Activated naive CD4-positive, alpha-beta T cell treated with anti-CD3 and anti-CD28 coated beads, Interleukin-2, amount 50 U/mL, for 16 hours (primary cell): ENCODE measurements at places on chromosomes 2 and 18.

DNA sequence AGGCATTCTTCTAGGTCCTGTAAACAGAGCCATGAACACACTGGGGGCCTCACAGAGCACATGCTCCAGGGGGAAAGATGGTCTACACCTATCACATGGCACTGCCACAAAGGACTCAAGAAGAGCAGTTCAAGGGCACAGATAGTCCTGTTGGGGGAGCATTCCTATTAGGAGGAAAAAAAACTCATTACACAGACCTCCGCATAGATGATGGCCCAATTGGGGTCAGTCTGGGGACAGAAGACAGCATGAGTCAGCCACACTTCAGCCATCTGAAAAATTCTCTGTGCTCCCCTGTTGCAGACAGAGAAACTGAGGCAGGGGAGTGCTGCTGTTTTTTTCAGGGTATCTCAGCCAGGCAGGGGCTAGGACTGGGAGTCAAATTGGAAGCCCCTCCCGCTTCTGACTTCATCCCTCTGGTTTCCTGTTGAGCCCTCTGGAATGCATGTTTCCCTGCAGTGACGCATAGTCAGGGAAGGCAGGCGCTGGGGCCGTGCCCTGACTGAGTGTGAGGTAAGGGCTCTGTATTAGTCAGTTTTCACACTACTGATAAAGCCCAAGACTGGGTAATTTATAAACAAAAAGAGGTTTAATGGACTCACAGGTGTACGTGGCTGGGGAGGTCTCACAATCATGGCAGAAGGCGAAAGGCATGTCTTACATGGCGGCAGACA is 67.9 kb downstream of the RHOB start:
- DNase-seq, result no peak

DNA sequence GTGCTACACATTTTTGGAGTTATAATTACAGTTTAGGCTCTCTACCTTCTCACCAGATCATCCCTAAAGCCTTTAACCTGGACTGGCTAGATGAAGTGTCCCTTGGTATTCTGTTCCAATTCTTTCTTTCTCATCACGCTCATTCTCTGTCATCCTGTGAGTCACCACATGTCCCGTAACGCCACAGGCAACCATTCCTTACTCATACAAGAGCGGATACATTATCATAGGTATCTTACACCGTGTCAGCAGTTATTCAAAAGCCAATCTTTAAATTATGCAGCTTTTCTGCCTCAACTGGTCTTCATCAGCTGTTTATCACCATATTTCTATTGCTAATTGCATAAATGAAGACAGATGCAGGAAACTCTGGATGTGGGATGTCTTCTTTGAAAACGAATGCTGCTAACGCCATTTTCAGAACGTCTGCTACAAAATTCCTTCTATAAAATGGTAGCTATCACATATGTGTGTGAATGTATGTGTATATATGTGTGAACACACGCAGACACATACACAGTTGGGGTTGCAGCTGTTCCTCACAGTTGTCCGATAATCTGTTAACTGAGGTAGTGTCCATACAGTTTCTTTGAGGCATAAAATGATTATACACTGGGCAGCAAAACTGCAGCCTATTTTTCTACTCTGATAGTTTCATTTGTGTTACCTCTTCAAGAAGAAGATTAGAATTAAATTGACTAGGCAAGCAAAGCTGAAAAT is 47.9 kb downstream of the EML6 start:
- DNase-seq, result no peak

DNA sequence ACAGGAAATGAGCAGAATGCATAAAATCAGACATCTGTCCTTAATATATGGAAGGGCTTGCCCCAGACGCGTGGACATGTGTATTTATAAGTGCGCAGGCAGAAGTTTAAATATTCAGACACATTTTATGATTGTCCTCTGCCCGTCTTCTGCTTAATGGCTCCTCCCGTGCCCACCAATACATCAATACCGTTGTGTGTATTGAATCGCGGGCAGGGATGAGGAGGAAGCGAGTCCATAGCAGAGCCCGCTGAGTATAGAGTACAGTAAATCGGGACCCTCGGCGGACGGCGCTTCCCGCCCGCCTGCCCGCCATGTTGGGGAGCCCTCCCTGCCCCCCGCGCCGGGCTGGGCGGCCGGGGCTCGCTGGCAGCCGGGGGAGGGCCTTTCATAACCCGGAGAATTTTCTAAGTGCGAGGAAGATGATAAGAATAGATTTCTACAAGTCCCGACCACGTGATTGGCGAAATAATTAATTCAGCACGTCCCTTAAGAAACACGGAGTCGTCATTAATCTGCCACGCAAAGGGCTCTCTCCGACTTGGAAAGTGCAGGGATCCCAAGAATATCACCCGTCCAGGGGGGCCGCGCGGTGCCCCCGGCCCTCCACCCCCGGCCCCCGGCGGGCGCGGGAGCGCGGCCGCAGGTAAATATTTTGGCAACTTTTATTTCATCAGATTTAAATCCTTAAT is at the start of gene HOXD3:
Gene HOXD3 (plus strand): TSS at position 501 of the 692 bp plus-strand sequence. CDS start 11,808 bp downstream, outside the sequence.
- no peak for DNase-seq

GRCh38 chr2:19250906-19251305 is 107.5 kb downstream of the OSR1 start:
- DNase-seq, result no peak

- DNase-seq, result no peak
These were observed 73.8 kb upstream of the MGAT4A start for GRCh38 chr2:98804736-98805135.

- DNase-seq, result no peak
These were observed 151.7 kb upstream of the ZNF521 start for GRCh38 chr18:25503567-25504081.

DNA sequence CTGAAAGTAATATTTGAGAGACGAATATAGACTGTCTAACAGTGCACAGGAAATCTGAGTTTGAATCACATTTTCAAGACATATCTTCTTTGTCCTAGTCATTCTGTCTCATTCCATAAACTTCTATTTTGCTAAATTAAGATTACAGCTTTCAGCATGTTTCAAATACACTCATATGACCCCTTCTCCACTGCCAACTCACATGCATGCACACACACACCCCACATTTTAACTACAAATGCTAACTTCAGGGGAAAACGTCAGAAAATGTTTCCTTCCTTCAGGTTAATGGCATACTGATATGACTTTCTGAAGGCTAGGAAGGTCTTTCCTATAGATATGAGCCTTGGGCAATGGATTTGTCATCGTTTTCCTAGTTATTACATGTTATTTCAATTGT is 373.7 kb downstream of the RBM43 start:
- no peak for DNase-seq

GRCh38 chr2:233342301-233342700 is 12.0 kb upstream of the DGKD start:
- no peak for DNase-seq

GRCh38 chr2:164972216-164972615 is 16.9 kb upstream of the SLC38A11 start:
- no peak for DNase-seq

DNA sequence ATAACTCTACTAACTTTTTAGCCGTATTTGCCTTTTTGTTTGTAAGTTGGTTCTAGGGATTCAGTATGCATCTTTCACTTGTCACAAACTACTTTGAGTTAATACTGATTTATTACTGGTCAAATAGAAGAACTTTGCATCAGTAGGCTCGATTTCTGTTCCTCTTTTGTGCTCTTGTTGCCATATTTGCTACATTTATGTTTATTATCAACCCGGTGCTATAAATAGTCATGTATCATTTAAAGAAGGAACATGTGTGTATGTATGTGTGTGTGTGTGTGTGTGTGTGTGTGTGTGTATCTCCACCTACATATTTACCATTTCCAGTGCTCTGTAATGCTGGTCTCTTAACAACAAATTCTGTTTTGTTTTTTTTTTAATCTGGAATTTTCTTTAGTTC is 79.6 kb upstream of the B3GNT7 start:
- no peak for DNase-seq

GRCh38 chr2:233976087-233976486 is 58.9 kb downstream of the TRPM8 start:
- no peak for DNase-seq

DNA sequence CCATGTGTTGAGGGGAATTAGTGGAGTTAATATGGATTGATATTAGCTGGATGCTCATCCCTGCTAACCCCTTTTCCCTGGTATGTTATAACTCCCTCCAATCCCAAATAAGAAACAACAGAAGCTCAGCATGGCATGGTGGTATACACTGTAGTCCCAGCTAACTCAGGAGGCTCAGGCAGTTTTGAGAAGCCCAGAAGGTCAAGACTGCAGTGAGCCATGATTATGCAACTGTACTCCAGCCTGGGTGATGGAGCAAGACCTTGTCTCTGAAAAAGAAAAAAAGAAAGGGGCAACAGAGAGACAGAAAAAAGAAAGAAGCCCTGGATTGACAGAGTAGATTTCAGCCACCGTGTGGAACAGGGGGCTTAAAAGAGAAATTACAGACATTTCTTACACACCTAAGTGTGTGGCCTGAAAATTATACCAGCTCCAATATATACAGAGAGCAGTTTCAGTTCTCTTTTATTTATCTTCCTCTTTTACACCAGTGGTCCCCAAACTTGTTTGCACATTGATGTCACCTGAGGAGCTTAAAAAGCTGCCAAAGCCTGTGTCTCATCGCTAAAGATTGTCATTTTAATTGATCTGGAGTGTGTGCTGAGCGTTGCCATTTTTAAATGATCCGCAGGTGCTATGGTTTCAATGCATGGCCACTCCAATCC is 203.6 kb downstream of the UBE2E3 start:
- no peak for DNase-seq

GRCh38 chr2:157936406-157936805 is 60.3 kb upstream of the ACVR1 start:
- no peak for DNase-seq
